Effector memory CD8-positive, alpha-beta T cell (primary cell): ENCODE measurements at places on chromosomes 1 and 21.

GRCh38 chr1:248787430-248787829, 31.9 kb upstream of the LYPD8 start:
- DNase-seq: no peak

GRCh38 chr1:101310506-101310905, 73.7 kb downstream of the S1PR1 start:
- DNase-seq: no peak

DNA sequence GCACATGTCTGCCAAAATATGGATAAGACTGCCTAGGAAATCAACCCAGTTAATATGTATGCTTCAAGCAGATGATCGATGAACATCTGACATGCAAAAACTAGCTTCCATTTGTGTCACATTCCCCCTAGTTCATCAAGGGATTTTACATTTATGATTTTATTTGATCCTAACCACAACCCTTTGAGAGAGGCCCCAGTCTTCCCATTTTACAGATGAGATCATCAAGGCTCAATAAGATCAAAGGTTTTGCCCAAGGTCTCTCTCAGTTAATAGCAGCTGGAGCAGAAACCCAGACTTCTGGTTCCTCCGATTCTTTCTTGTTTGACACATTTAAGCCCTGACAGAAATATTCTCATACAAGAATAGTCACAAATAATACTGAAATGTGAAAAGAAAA, 107.7 kb upstream of the PPP2R5A start:
- DNase-seq: no peak

DNA sequence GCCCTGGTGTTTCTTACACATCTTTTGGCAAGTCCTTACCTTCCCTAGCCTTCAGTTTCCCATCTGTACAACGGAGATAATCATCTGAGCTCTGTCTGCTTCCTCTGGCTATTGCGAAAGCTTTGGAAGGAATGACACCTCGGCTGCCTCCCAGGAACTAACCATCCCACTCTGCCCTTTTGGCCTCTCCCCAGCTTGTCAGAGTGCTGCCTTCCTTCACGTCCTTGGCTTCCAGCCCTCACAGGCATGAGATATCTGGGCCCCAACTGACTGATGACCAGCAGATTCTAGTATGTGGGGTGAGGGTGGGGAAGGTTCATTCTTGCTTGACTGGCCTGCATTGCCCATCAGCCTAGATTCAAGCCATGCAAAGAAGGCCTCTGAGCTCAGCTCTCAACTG, 253.1 kb upstream of the FGGY start:
- DNase-seq: no peak

- no peak for DNase-seq
These were observed 161.2 kb upstream of the NFIA start for GRCh38 chr1:60921175-60921574.

DNA sequence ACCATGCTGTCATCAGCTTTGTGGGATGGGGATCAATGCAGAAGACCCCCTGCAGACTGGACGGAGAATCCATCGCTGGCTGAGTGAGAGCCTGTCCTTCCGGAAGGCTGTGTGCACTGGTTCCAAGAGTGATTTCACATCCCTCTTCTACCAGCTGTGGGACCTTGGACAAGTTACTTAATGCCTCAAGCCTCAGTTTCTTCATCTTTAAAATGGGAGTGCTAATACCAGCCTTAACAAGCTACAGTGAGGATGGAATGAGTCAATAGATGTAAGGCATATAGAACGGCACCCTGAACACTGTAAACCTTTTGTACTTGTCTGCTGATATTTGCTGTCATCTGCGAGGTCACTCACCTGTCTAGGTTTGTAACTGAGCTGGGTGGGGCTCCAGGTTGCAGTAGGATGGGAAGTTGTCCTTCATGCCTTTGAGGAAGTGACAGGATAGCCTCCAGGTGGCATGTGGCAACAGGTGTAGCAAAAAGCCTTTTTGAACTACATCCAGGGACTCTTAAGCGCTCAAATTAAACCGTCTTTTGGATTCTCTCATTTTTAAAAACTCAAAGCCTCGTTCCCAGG, 27.5 kb downstream of the TMEM51 start:
- no peak for DNase-seq

- no peak for DNase-seq
These were observed 31.9 kb downstream of the GPR88 start for GRCh38 chr1:100569888-100570287.

DNA sequence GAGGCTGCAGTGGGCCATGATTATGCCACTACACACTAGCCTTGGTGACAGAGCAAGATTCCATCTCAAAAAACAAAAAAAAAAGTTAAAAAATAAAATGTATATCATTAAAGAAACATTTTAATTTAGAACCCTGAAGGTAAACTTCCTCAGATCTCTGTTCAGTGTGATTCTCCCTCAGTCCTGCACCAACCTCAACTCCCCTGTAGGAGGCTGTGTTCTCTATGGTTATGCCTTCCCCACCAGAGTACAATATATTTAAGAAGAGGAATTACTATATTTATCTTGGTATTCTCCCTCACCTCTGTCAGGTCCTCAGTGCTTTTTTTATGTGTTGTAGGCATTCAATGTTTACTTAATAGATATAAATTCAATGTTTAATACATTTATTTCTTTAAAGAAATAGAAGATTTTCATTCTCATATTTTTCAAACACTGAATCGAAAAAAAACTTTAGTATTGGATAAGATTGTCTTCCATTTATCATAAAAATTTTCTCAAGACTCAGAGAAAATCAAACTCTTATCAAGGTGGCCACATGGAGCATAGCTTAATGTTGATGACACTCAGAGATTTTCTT, 4.8 kb upstream of the LRRC8B start:
- peak; percentile 26 for DNase-seq

- DNase-seq: no peak
These were observed 9.6 kb downstream of the DAP3 start for GRCh38 chr1:155698382-155699038.

- no peak for DNase-seq
These were observed 10.0 kb downstream of the C1orf87 start for GRCh38 chr1:60063561-60063960.

DNA sequence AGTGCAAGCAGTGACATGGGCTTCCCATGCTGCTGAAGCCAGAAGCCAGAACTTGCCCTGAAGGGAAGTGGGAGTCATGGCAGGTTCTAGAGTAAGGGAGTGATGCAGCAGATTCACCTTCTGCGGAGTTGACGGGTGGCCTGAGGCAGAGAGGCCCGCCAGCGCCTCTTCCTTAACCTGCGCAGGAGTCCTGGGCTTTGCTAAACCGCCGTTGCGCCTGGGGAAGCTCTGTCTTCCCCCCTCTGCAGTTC, 67.3 kb downstream of the OBSCN start:
- no peak for DNase-seq

DNA sequence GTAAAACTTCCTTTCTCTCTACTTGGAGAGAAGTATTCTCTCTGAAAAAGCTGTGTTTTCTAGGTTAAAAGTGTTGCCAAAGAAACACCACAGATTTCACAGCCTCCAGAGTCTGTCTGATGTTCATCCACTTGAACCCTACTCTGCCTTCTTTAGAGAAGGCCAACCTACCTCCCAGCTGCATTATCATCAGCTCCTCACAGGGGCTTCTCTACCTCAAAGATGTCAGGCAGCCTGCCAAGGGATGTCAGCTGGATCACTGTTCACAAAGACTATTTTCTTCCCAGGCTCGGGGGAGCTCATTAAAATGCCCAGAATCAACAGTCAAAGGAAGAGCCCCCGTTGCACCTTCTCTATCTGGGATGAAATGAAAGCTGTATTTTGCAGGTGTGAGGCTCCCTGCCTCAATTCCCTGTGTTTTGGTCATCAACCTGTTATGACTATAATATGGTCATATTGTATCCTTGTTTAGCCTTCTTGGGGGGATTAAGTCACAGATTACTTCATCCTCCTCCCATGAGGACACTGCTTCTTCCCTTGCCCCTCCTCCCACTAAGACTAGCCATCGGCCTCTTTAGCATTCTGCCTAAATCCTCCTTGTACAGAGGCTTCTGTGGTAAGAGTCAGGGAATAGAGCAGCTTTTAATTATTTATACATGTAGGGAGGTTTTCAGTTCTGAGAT, 25.7 kb downstream of the ANGPTL7 start:
- DNase-seq: no peak

- DNase-seq: no peak
These were observed 2.8 kb upstream of the ADORA1 start for GRCh38 chr1:203124546-203125317.

GRCh38 chr21:42538479-42539275, 25.0 kb downstream of the SLC37A1 start:
- DNase-seq: no peak

- DNase-seq: no peak
These were observed 31.0 kb upstream of the IL19 start for GRCh38 chr1:206739411-206740076.

- no peak for DNase-seq
These were observed 79.2 kb downstream of the ATP5PO start for GRCh38 chr21:33836408-33836807.

DNA sequence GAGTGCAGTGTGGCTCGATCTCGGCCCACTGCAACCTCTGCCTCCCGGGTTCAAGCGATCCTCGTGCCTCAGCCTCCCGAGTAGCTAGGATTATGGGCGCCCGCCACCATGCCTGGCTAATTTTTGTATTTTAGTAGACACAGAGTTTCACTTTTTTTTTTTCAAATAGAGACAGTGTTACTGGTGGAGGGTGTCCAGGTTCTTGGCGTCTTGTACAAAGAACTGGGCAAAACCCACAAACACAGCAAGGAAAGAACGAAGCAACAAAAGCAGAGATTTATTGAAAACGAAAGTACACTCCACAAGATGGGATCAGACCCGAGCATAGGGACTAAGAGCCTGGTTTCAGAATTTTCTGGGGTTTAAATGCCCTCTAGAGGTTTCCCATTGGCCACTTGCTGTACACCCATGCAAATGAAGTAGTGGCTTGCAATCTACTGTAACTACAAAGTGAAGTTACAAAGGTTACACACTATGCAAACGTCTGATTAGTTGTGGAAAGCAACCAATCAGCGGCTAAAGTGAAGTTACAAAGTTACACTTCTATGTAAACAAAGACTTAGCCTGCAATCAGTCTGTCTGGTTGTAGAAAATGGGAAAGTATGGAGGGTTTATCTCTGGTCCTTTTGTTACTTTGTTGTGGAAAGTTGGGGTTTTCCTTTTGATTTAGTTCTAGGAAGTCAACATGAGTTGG, 199.1 kb downstream of the DYRK1A start:
- no peak for DNase-seq

DNA sequence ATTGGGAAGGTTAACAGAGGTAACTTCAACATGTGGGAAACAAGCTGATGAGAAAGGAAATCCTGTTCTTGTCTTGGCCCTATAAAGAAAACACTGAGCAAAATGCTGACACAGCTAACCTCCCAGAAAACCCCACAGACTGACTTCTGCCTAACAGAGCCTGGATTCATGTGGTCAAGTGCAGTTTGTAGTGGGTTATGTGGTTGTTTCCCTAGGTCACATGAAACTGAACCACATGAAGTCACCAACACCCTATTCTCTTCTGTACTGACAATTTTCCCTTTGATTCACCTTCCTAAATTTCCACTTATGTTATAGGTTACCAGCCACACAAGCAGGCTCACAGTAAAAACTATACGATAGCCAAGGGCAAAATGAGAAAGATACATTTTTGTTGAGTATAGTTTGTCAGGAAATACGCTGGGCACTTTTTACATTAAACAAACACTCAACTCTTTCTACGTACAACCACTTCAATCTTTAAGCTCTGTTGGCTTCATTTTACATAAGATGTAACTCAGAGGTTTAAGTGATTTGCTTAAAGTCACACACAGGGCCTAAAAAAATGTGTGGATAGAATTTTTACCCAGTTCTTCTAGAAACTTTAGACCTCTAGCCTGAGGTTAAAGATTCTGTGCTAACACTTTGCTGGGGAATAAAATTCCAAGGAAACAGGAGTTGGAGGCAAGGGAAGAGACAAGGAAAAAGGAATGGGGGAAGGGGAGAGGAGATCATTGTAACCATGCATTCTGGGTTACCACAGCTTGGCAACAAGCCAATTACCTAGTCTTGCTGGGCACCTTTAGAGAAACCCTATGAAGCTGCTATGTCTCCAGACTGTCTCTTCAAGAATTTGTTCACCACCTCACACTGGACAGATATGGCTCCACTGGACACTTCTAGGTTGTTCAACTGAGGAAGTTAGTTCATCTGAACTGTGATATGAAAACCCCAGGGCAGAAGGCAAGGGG, 601.6 kb upstream of the USP24 start:
- DNase-seq: no peak

GRCh38 chr1:208241512-208241911, 2.7 kb downstream of the PLXNA2 start:
- DNase-seq: no peak

- peak; percentile 14 for DNase-seq
These were observed 109.8 kb downstream of the PATJ start for GRCh38 chr1:61851849-61852669.

GRCh38 chr1:172376431-172376830, 44.1 kb upstream of the C1orf105 start:
- DNase-seq: no peak

DNA sequence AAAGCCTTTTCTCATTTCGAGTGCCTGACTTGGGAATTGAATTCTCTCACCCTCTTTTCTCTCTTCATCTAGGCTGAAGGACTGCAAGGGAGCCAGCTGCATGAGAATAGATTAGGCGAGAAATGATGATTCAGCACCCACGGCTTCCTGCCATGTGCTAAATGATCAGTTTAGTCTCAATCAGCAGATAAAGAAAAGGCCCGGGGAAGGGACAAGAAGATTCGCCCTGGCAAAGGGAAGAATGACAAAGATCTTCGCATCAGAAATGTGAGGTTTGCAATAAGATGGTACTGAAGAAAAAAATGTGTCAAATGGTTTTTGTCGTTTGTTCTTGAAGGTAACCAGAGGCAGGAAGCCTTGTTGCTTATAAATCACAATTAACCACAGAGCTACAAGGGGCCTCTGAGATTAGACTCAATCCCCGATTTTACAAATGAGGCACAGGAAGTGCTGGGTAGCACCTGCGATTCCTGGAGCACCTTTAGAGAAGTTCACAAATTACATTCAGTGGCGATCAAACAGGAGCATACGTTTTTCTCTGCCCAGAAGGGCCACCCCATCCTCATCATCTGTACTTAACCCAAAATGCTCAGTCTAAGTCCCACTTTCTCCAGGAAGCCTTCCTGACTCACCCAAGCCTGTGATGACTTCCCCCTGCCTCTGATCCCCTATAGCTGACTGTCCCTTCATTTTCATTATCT, 183.4 kb downstream of the ZNF281 start:
- no peak for DNase-seq

GRCh38 chr1:201088901-201089525, 23.2 kb downstream of the CACNA1S start:
- DNase-seq: no peak

GRCh38 chr21:16323596-16323995, 593.8 kb downstream of the USP25 start:
- no peak for DNase-seq

GRCh38 chr1:186858923-186859322, 30.2 kb downstream of the PLA2G4A start:
- no peak for DNase-seq

- DNase-seq: no peak
These were observed 104.4 kb downstream of the OMA1 start for GRCh38 chr1:58442114-58442513.
